ENCODE measurements at places on chromosomes 6 and 20.

DNA sequence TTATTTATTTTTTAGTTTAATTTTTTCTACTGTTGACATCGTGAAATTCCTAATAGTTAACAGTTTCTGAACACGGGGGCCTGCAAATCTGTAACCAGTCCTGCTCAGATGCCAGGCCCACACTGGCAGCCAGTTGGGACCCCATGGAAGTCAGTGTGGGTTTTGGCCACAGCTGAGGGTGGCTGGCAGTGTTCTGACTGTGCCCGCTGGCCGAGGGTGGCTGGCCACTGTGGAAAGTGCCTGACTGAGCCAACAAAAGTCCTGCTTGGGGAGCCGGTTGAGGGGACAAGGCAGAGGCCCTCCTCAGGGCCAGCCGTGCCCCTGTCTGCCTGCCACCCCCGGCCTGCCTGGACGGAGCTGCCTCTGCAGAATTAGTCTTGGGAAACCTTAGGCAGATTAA lies 4.1 kb upstream of the PMEPA1 start:
- no peak for DNase-seq

DNA sequence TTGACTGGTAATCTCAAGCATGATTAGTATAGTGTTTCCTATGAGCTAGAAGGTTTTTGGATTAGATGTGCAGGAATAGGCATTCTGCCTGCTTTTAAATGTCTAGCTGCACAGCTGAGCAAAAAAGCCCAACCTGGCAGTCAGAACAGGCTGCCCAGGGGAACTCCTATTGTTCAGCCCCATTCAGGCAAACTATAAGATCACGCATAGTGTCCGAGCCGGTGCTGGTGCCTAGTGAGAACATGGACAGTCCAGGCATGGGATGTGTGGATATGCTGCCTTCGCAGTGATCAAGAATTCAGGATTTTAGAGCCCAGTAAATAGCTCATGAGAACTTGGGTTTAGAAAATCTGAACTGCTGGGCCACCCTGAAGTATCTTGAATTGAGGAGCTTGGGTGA lies 348.8 kb downstream of the UTRN start:
- no peak for DNase-seq

- DNase-seq = peak; percentile 62
Observed at GRCh38 chr20:13525225-13525940, 113.3 kb downstream of the TASP1 start.

DNA sequence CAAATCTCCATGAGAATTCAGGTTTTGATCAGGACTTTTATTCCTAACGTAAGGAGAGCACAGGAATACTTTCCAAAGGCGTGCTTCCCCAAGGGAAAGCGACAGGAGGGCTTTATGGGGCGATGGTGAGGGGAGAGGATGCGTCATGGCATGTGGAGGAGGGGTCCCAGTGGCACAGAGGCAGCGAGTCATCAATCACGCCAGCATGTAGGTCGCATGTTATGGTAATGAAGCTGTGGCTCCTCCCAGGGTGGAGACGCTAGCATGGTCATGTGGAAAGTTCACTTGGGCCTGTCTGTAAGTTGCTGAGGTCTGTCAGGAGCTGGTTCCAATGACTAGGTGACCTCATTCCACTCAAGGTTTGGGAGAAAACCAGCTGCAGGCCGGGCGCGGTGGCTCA lies 35.3 kb upstream of the PAX1 start:
- no peak for DNase-seq
